Naive thymus-derived CD4-positive, alpha-beta T cell (primary cell): ENCODE measurements at places on chromosomes 1 and 21. TPM values are rescaled to one million over a fixed set of nuclear protein-coding genes. Genes with fewer than 3 reads are reported as not detected.

The HMGCS2 gene
- not detected for total RNA-seq

The SPRR3 gene
- total RNA-seq, result not detected in 2 replicates

- H3K4me1 ChIP-seq, result no peaks in the 10 kb centered on the region
- H3K4me3 ChIP-seq, result no peak overlapping the region
- H3K36me3 ChIP-seq, result no peaks in the 10 kb centered on the region
- H3K27ac ChIP-seq, result no peak overlapping the region
- H3K27me3 ChIP-seq, result no peaks in the 10 kb centered on the region
These were observed 11.6 kb downstream of the TINAGL1 start for GRCh38 chr1:31587720-31588423.

The TNFRSF9 gene
- 0.86 TPM for total RNA-seq

The TTC22 gene
- 9.8 TPM for total RNA-seq

GRCh38 chr1:6546326-6546725 lies 8.0 kb downstream of the NOL9 start:
- H3K27me3 ChIP-seq, result no peaks in the 10 kb centered on the region
- no peak for DNase-seq
- no peak overlapping the region for H3K4me3 ChIP-seq
- peaks cover 8% of the 10 kb centered on the region for H3K36me3 ChIP-seq
- H3K4me1 ChIP-seq, result peaks cover 4% of the 10 kb centered on the region
- peak overlapping the region; percentile 68 for H3K27ac ChIP-seq

GRCh38 chr21:17611414-17612022 lies 1.2 kb downstream of the BTG3 start:
- peak overlapping the region; percentile 72 for H3K27ac ChIP-seq
- DNase-seq, result peak; percentile 79
- peak overlapping the region; percentile 83 for H3K4me3 ChIP-seq
- peaks cover 10% of the 10 kb centered on the region for H3K36me3 ChIP-seq
- H3K27me3 ChIP-seq, result no peaks in the 10 kb centered on the region

GRCh38 chr21:28675331-28676041 lies 317.2 kb downstream of the LTN1 start:
- no peaks in the 10 kb centered on the region for H3K27me3 ChIP-seq
- H3K36me3 ChIP-seq, result no peaks in the 10 kb centered on the region
- DNase-seq, result no peak

- no peak overlapping the region for H3K4me3 ChIP-seq
- no peak for DNase-seq
- no peak overlapping the region for H3K27ac ChIP-seq
- H3K4me1 ChIP-seq, result no peaks in the 10 kb centered on the region
These were observed 206.8 kb upstream of the PLXNA2 start for GRCh38 chr1:208450958-208451357.

GRCh38 chr1:55631509-55631908 lies 416.3 kb upstream of the USP24 start:
- H3K36me3 ChIP-seq, result no peaks in the 10 kb centered on the region
- no peak overlapping the region for H3K27ac ChIP-seq
- no peak overlapping the region for H3K4me3 ChIP-seq
- H3K4me1 ChIP-seq, result no peaks in the 10 kb centered on the region
- DNase-seq, result no peak

- no peak overlapping the region for H3K4me3 ChIP-seq
- H3K27ac ChIP-seq, result no peak overlapping the region
- peaks cover 5% of the 10 kb centered on the region for H3K36me3 ChIP-seq
- no peaks in the 10 kb centered on the region for H3K4me1 ChIP-seq
These were observed 13.9 kb upstream of the ACTA1 start for GRCh38 chr1:229447809-229448252.

DNA sequence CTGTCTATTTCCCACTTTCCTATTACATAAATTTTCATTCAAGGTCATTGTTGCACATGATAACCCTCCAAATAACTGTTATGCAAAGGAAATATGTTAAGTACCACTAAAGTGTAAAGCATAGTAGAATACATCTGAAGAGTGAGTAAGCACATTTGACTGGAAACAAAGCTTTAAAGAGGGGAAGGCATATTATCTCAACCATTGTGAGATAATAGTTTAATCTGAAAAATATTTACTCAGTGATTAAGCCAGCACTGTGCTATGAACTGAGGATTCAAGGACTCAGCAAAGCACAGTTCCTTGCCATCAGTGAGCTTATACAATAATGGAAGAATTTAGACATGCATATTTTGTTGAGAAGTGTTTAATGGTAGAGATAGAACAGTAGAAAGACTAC lies 127.4 kb downstream of the HMCN1 start:
- DNase-seq, result no peak
- H3K27me3 ChIP-seq, result no peaks in the 10 kb centered on the region
- H3K27ac ChIP-seq, result no peak overlapping the region
- no peaks in the 10 kb centered on the region for H3K36me3 ChIP-seq
